Stimulated activated CD4-positive, alpha-beta T cell treated with anti-CD3 and anti-CD28 coated beads, Interleukin-2, amount 100 ng/mL, for 24 hours (primary cell): ENCODE measurements at places on chromosomes 2 and 18.

DNA sequence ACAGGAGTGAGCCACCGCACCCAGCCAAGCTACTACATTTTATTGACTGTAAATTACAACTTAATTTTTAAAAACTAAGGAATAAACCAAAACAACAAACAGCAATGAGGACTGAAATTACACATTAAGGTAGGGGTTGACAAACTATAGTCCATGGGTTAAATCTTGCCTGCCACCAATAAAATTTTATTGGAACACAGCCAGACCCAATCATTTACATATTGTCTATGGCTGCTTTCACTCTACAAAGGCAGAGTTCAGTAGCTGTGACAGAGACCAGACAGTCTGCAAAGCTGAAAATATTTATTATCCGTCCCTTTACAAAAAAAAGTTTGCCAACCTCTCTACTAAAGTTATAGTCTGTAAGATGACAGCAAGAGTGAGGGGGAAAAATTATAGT lies 24.3 kb upstream of the UGP2 start:
- no peak for DNase-seq

GRCh38 chr2:204133476-204133875 lies 196.9 kb downstream of the ICOS start:
- no peak for DNase-seq

GRCh38 chr2:150997702-150998440 lies 263.8 kb downstream of the RBM43 start:
- no peak for DNase-seq

DNA sequence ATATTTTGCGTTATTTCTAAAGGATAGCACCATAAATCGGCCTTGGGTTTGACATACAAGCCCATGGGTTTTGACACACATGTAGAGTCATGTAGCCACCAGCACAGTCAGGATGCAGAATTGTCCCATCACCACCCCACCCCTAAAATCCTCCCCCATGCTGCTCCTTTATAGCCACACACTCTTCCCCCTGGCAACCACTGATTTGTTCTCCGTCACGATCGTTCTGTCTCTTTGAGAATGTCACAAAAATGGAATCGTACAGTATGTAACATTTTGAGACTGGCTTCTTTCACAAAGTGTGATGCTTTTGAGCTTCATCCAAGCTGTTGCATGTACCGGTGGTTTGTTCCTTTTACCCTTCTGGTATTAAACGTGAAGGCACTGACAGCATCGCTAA lies 39.1 kb downstream of the CRACDL start:
- DNase-seq = no peak

DNA sequence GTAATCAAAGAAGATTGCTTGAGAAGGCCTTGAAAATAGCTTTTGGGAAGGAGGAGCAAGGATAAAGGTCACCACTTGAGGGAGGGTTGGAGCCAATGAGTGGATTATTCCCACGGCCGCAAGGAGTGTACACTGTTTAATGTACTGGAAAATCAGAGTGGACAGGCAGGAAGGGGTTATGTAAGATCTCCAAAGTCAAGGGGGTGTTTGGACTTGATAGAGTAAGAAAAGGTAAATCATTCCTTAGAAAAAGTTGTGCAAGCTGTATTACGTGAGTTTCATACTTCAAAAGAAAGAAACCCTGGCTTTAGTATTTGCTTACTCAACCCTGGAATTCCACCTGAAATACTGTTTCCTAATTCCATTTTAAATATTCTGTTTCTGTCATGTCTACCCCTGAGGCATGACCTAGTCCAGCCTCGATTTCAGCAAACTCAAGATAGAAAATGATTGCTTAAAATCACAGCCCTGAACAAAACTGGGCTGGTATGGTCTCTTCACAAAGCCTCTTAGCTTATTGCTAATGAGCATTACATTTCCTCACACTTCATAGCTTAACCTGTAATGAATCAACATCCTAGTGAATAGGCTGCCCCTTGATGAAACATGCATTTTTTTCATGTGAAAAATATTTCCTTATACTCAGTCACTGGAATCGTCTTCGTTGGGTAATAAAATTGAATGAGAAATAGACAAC lies 1.1 kb downstream of the MREG start:
- no peak for DNase-seq

- no peak for DNase-seq
Measured at GRCh38 chr2:54360055-54360792, 95.9 kb upstream of the SPTBN1 start.

- DNase-seq = no peak
Measured at GRCh38 chr2:215441560-215442400, 5.9 kb upstream of the FN1 start.

DNA sequence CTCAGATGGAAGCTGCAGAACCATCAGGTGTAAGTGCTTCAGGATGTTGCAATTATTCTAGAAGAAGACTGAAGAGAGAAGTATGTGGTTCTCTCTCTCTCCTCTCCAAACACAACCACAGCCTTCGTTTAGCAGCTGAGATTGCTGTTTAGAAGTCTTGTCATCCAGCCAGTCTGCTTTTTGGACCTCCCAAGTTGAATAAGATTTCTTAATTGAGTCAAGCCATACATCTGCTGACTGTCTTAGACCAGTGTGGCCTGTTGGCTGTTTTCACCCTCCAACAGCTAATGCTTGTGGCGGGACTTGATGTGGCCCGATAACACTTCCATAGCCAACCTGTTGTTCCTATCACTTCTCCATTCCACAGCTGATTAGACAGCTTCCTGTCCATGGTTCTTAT lies 91.3 kb upstream of the TMEM17 start:
- no peak for DNase-seq

DNA sequence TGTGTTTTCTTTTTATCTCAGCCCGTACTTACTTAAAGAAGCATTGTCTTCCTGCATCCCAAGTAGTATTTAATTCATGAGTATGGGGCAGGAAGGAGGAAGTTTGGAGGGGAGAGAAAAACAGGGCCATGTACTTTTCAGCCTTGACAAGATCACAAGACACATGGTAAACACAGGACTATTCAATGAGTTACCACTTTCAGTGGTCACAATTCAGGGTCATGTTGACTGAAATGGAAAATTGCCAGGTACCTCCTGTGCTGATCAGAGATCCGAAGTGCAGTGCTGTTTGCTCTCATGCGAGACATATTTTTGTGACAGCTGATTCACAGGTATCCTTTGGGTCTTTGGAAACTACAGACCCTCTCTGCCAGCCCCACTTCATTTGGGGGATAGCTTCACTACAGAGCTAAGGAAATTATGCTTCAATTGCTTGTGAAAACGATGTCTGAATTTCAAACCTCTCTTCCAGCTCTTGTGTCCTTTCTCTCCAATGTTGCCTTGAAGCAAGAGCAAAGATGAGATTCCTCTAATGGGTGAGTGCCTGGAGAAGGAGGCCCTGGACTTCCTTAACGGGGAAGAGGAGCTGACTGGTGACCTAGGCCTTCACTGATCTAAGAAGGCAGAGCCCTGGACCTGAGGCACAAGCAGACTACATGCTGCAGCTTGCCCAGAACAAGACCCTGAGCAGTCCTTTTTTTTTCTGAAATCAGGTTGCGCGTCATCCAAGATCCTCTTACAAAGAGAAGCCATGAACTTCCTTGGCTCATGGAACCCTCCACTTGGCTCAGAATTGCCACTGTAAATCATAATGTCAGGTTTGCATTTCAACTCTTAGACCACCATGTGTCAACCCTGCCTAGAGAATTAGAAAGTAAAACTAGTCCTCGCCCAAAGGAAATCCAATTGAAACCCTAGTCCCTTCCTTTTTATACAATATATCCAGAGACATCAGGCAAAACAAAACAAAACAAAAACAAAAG lies 44.1 kb downstream of the EVA1A start:
- no peak for DNase-seq

- DNase-seq = peak; percentile 24
Measured at GRCh38 chr2:105595536-105595935, 149.2 kb upstream of the NCK2 start.

GRCh38 chr2:167966937-167967913 lies 280.2 kb downstream of the STK39 start:
- no peak for DNase-seq
